Stimulated activated CD8-positive, alpha-beta memory T cell treated with anti-CD3 and anti-CD28 coated beads, Interleukin-4, amount 100 ng/mL, for 4 hours (primary cell): ENCODE measurements at places on chromosomes 4 and X.

- DNase-seq = no peak
Observed at GRCh38 chrX:26253526-26253925, 37.6 kb downstream of the MAGEB5 start.

GRCh38 chrX:35847736-35848135 lies 49.6 kb downstream of the MAGEB16 start:
- DNase-seq = no peak

- DNase-seq = no peak
Observed at GRCh38 chrX:153970357-153971123, 1.1 kb downstream of the HCFC1 start.

DNA sequence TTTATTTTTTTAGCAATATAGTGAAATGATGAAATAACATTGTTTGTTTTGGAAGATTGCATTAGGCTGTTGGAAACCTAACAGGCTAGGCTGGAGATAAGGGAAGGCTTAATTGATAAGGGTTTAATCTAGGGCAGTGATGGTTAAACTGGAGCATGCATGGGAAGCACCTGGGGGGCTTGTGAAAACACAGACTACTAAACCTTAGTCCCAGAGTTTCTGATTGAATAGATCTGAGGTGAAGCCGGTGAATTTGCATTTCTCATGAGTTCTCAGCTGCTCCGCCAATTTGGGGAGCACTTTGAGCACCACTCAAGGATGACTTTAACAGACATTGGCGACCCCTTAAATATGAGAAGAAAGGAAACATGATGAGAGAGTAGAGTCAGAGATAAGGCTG lies 11.5 kb downstream of the STK26 start:
- DNase-seq = no peak

GRCh38 chrX:123920105-123920785 lies 41.3 kb upstream of the STAG2 start:
- DNase-seq = no peak

GRCh38 chrX:15299941-15300851 lies 15.2 kb downstream of the ASB11 start:
- no peak for DNase-seq

DNA sequence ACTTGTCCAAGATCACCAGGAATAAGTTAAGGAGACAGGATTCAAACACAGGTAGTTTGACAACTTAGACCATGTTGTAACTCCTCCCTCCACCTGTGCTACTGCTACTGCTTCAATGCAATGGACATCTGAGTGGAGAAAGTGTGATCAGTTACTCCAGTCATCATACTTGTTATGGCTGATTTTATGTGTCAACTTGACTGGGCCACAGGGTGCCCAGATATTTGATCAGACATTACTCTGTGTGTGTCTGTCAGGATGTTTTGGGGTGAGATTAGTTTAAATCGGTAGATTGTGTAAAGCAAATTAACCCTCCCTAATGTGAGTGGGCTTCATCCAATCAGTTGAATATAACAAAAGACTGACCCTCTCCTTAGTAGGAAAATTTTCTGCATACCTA lies 34.8 kb upstream of the PDLIM5 start:
- DNase-seq = no peak

- no peak for DNase-seq
Observed at GRCh38 chrX:129659861-129660260, 5.1 kb upstream of the APLN start.

DNA sequence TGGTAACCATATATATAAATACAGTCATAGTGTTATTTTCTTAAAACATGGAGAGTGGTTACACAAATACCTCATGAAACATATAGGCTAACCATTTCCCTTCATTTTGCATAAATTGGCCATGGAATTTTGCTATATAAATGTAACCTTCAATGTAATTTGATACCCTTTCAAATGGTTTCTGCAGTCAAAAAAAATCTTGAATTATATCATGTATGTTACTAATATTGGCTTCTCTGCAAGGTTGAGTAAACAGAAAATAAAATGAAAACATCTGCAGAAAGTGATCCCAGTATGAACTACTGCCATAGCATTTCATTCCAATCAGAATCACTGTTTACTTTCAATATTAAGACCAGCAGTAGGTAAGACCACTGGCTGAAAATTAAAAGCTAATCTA lies 1165.9 kb upstream of the TENM3 start:
- DNase-seq = no peak

DNA sequence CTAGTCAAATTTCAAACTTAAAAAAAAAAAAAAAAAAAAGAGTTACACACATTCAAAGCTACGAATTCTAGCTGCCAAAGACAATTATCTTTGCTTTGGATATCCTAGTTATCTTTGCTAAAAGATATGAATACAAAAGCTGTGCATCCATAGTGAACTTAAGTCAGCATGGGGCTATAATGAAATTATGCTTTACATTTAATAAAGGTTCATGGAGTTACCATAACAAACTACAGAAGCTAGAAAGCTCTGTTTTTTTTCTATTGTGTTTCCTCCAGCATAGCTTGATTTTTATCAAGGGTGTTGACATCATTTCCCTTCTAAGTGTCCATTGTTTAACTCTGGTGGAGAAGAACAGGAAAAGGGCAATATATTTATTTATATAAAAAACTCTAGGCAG lies 234.1 kb downstream of the ANKRD50 start:
- no peak for DNase-seq

DNA sequence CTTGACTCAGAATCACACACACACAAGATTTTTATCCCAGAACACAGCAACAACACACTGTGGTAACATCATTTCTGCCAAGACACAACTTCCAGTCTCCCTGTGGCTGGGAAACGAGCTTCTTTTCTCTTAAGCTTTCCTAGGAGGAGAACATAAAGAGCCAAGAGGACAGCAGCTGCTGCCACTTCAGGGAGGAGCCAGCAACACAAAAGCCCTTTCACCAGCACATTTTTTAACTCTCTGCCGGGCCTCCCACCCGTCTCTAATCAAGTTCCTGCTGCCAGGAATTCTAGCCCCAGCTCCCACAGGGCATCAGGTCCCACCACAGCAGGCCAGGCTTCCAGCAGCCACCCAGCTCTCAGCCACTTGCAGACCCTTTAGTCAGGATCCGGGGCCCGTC lies 22.4 kb downstream of the FAT1 start:
- DNase-seq = no peak

GRCh38 chr4:67704843-67705242 lies 3.9 kb upstream of the UBA6 start:
- DNase-seq = no peak

GRCh38 chr4:70504733-70505132 lies 13.6 kb upstream of the AMTN start:
- no peak for DNase-seq

DNA sequence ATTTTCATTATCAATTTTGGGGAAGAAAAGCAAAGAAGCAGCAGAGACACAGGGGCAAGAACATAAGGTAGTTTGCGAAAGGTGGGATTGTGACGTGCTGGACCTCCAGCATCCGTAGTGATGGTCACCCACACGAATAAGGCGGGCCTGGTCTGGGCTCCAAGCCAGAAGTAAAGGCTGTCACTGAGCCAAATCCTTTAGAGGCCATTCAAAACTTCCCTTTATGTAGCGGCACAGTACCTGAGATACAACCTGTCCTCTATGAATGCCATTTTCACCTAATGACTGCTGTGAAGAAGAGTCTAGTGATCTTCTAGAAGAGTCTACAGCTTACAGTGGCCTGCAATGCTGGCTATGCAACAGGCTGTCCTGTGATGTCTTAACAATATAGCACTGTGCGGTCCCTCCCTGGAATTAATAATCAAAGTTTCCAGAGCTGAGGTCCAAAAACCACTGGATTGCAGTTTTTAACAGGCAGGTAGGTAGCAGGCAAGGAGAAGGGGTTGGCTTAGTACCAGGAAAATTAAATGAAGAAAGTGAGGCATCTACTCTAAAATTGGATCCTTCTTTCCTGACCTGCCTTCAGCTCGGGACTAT lies 56.2 kb downstream of the TRIML1 start:
- no peak for DNase-seq

GRCh38 chr4:40685300-40685699 lies 55.6 kb upstream of the RBM47 start:
- no peak for DNase-seq

DNA sequence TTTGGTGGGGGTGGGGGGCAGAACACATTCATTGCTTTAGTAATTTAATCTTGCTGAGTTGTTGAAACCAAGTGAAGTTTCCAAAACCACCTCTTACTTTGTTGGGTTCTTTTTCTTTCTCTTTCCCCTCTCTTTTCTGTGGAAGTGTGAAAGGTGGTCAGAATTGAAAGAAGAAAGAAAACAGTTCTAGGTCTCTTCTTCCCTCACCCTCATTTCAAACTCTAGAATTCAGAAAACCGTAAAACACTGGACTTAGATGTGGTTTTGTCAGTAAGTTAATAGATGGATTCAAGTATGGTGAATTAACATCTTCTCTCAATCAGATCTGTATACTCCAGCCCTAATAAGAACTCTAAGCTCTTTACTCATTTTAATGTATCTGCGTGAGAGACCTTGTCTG lies 23.7 kb downstream of the PLP1 start:
- no peak for DNase-seq

DNA sequence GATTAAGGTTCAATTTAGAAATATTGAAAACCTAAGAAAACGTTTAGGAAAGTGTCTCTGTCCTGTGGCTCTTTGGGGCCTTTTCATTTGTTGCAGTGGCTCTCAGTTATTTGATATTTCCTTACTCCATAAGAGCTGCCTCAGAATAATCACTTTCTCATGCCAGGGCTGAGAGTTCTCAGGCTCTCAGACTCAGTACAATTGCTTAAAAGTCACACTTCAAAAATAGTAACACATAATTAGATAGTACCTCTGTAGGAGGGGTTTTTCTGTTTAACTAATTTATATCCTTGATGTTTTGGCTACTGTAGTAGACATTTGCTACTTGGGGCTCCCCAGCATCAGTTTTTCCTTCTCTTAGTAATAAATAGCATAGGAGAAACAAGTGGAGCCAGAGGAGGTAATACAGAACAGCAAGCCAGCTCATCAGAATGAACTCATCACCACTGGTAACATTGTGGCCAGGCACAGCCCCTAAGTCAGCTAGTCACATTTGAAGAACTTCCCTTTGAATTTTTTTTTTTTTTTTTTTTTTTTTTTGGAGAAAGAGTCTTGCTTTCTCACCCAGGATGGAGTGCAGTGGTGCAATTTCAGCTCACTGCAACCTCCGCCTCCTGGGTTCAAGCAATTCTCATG lies 8.0 kb upstream of the HNRNPD start:
- DNase-seq = no peak

GRCh38 chrX:104310090-104310489 lies 55.4 kb upstream of the ESX1 start:
- no peak for DNase-seq

DNA sequence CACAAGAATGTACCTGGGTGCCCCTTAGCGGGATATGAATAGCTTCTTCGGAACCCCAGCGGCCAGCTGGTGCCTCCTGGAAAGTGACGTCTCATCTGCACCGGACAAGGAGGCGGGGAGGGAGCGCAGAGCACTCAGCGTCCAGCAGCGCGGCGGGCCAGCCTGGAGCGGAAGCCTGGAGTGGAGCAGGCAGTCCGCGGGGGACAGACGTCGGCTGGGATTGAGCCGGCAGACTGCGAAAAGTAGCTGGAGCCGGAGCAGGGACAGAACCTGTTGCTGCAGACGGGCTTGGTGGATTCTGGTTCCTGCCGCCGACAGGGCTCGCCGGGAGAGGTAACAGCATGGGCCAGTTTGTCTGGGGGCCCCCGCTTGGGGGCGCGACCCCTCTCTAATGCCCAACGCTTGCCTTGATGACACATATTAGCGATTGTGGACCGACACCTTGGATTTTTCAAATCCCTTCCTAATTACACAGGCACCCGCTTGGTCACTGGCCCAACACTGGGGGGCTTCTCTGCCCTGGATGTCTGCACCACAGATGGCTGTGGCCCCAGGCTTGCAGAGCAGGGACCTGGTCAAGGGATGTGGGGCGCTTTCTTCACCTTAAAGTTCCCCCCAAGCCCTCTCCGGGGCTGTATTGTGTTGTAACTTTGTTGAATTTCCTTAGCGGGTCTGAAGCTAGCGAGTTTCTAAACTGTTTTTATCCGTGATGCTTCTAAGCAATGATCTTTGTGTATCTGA lies at the start of gene NPFFR2:
NPFFR2 (plus strand) TSS at position 133 of the 741 bp plus-strand sequence. CDS start 96,592 bp downstream, outside the sequence.
- DNase-seq = no peak

GRCh38 chr4:37338972-37339371 lies 94.4 kb downstream of the NWD2 start:
- DNase-seq = no peak

- DNase-seq = no peak
Observed at GRCh38 chrX:70172221-70172620, 5.1 kb upstream of the DGAT2L6 start.

- DNase-seq = no peak
Observed at GRCh38 chrX:68409194-68409593, 24.1 kb downstream of the OPHN1 start.

GRCh38 chrX:42752730-42753129 lies 25.2 kb downstream of the PPP1R2C start:
- no peak for DNase-seq
